CD4-positive, alpha-beta memory T cell (primary cell): ENCODE measurements at places on chromosomes 6 and 20. TPM values are rescaled to one million over a fixed set of nuclear protein-coding genes. Genes with fewer than 3 reads are reported as not detected.

The PM20D2 gene
- total RNA-seq: 11.6 TPM

The CRISP2 gene
- not detected for total RNA-seq

The LGSN gene
- total RNA-seq: 0.15 TPM

The SNAP25 gene
- not detected for total RNA-seq

The GNAS gene
- total RNA-seq: 645 TPM

The LHFPL5 gene
- not detected for total RNA-seq

The PBOV1 gene
- total RNA-seq: not detected

The LATS1 gene
- 47.4 TPM for total RNA-seq

The BNIP5 gene
- total RNA-seq: not detected

The MYLK4 gene
- total RNA-seq: 0.42 TPM

The XKR7 gene
- not detected for total RNA-seq

The MYB gene
- total RNA-seq: 4.7 TPM

The NPEPL1 gene
- total RNA-seq: 44.8 TPM

The MTFR2 gene
- 1.2 TPM for total RNA-seq

The PRKN gene
- total RNA-seq: 3.2 TPM

The HRH3 gene
- total RNA-seq: not detected

The PIGU gene
- total RNA-seq: 15.1 TPM

The MUC21 gene
- total RNA-seq: not detected

The TCEA2 gene
- 43.3 TPM for total RNA-seq

The PAX1 gene
- not detected for total RNA-seq

The BPIFA1 gene
- total RNA-seq: not detected

The FKBP1C gene
- total RNA-seq: not detected

The C2 gene
- 2.1 TPM for total RNA-seq

The CLPSL1 gene
- total RNA-seq: not detected

The RPS18 gene
- 3,264 TPM for total RNA-seq

The ENPP1 gene
- total RNA-seq: 0.11 TPM

The TPBG gene
- total RNA-seq: 1.00 TPM

The CALHM4 gene
- not detected for total RNA-seq

The CD24 gene
- not detected for total RNA-seq

The FHL5 gene
- not detected for total RNA-seq

The SLC16A10 gene
- 11.2 TPM for total RNA-seq

The FAM209A gene
- total RNA-seq: 4.2 TPM

The PKHD1 gene
- total RNA-seq: not detected

The FILIP1 gene
- total RNA-seq: not detected

The TENT5A gene
- total RNA-seq: 6.6 TPM

The LRFN2 gene
- total RNA-seq: not detected

The MAP3K5 gene
- total RNA-seq: 31.4 TPM

The GATA5 gene
- not detected for total RNA-seq

The PPP1R11 gene
- total RNA-seq: 66.2 TPM

The MROH8 gene
- total RNA-seq: 1.4 TPM

The LY86 gene
- 1.0 TPM for total RNA-seq

The BPIFB1 gene
- not detected for total RNA-seq

The TINAG gene
- not detected for total RNA-seq

The DYNLT2 gene
- 4.6 TPM for total RNA-seq

The RBPJL gene
- not detected for total RNA-seq

The PLG gene
- 0.69 TPM for total RNA-seq

The MRPS10 gene
- total RNA-seq: 25.1 TPM

The GPX5 gene
- total RNA-seq: not detected

The HM13 gene
- total RNA-seq: 156 TPM

The FAM229B gene
- 1.7 TPM for total RNA-seq

The ULBP1 gene
- total RNA-seq: not detected

The PPP2R5D gene
- total RNA-seq: 36.6 TPM

The BTN2A1 gene
- 62.8 TPM for total RNA-seq

The PLCB4 gene
- not detected for total RNA-seq
